Stimulated activated CD4-positive, alpha-beta T cell treated with anti-CD3 and anti-CD28 coated beads, Interleukin-1b, Interleukin-23, amount 100 ng/mL, for 24 hours (primary cell): ENCODE measurements at places on chromosomes 5 and 9.

DNA sequence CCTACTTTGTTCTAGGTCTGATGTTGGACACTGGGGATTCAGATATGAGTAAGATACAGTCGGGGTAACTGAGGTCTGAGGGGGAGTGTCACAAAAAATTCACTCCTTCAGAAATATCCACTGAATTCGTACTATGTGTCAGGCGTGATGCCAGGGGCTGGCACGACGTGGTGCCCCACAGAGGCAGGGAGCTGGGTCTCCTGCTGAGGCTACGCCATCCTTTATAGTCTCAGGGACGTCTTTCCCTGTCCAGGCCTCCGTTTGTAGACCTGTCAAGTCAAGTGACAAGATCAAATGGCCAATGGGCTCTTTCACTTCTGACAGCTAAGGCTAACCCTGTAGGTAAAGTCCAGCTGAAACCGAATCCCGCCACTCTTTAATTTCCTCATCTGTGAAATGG, 118.8 kb upstream of the SMIM23 start:
- no peak for DNase-seq

- no peak for DNase-seq
Observed at GRCh38 chr5:180785794-180786221, 16.8 kb downstream of the MGAT1 start.

DNA sequence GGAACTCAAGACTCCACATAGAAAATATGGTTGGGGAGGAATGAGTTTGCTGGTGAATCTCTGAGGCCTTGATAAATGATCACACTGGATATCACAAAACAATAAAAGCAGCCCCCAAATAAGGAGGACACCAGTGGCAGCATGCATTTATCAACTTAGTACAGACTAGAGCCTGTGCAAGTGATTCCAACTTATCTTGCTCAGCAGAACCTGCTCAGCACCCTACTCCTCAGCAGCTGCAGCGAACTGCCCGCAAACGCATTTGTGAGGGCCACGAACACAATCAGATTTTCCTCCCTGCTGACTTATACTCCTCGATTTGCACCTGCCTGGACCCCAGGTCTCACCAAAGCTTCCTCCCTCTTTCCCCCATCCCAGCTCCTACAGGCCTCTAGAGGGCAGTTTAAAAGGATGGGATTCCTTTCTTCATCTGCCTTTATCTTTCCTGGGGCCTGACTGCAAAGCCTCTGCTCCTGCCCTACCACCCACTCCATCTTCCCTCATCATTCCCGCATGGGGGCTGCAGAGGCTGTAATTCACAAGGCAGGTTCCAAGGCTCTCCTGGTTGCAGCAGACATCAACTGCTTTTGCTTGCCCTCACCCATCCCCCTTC, 41.2 kb downstream of the ANKS6 start:
- DNase-seq = no peak

DNA sequence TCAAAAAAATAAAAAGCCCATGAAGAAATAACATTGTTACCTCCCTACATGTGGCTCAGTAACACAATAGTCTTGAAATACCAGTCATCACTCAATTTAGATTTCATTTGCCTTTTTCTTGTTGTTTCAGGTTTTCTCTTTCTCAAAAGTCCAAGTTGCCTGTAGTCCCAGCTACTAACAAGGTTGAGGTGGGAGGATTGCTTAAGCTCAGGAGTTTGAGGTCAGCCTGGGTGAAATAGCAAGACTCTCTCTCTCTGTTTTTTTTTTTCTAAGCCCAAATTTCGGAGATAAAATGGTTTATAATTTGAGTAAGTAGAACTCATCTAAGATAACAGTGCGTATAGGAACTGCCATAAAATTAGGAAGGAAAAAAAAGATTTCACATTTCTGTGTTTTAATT, 17.5 kb upstream of the NDUFS4 start:
- no peak for DNase-seq

- no peak for DNase-seq
Observed at GRCh38 chr5:149860801-149861322, 83.7 kb downstream of the PDE6A start.
